ENCODE measurements at places on chromosomes 12 and 14.

DNA sequence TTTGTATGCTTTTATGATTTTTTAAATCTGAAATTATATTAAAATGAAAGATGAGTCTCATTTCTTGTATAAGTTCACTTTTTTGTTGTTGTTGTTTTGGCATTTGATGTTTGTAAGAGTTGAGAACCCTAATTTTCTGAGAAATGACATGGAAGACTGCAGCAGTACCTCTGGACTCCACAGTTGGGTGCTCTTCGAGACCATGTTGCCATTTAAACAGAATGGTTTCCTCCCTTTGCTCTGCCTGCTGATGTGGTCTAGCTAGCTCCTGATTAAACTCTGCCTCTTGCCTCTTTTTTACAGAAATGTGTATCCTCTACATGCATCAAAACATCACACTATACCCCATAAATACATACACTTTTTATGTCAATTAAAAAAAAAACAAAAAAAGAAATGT, 5.8 kb upstream of the LTA4H start:
- no peak for DNase-seq

GRCh38 chr14:90161129-90161528, 95.2 kb upstream of the PSMC1 start:
- no peak for DNase-seq

GRCh38 chr14:99261912-99262787, 9.8 kb downstream of the BCL11B start:
- peak; percentile 74 for DNase-seq

GRCh38 chr14:52352061-52352491, 38.0 kb downstream of the PTGER2 start:
- peak; percentile 11 for DNase-seq

DNA sequence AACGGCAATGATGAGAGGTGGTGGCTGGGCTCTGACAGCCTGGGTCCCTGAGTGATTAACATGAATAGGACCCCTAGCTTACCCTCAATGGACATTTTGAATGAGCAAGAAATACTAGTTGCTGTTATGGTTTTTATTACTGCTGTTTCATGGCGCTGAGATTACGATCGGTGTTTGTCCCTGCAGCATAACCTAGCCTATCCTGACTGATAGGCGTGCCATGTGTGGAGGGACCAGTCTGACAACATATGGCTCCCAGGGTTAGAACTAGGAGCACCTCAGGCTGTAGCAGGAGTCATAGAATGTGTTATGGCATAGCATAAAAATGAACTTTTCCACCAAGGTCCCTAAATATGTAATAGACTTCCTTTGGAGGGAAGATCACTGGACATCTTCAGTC, 137.5 kb upstream of the HIF1A start:
- DNase-seq: no peak

DNA sequence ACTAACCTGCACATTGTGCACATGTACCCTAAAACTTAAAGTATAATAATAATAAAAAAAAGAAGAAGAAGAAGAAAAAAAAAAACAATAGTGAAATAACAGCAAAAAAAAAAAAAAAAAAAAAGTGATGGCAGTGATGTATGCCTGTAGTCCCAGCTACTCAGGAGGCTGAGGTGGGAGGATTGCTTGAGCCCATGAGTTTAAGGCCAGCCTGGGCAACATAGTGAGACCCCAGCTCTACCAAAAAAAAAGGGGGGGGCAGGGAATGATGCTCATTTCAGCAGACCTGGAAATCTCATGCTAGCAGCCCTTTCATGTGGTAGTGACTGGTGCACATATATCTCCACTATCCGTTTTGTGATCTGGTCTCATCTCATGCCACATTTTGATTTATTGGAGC, 20.8 kb downstream of the TRAFD1 start:
- no peak for DNase-seq

GRCh38 chr14:84655014-84655413, 874.9 kb upstream of the FLRT2 start:
- no peak for DNase-seq

DNA sequence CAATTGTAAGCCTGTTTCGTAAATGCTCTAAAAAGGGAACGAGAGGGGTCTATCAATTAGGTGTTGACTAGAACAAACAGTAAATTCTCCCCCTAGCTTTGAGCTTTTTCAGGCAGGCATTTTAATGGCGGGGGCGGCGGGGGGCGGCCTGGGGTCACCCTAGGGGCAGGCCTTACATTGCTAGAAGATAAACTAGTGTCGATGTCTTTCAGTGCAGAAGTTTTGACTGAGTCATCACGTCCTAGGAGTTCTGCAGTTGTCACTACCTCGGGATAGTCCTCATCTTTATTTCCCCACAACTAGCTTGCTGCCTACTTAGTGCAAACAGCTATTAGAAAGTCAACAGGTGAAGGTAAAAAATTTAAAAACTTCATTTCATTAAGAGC, 1.6 kb downstream of the ATP6V1D start:
- DNase-seq: no peak

- no peak for DNase-seq
Observed at GRCh38 chr12:112869091-112869490, 37.7 kb upstream of the OAS1 start.

DNA sequence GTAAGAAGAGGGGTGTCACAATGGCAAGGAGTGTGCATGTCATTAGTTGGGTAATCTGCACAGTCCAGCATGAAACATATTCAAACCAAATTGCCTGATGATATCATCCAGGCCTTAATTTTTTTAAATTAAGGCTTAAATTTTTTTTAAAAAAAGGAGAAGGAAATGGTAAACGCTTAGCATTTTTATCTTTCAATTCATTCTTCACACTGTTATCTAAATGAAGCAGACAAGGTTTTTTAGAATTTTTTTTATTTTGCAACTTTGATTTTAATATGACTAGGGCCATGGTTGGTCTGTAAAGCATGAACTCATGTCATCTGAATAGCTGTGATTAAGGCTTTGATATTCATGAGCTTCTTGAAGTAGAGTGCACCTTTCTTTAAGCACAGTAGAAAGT, 362.5 kb downstream of the SYT1 start:
- no peak for DNase-seq

DNA sequence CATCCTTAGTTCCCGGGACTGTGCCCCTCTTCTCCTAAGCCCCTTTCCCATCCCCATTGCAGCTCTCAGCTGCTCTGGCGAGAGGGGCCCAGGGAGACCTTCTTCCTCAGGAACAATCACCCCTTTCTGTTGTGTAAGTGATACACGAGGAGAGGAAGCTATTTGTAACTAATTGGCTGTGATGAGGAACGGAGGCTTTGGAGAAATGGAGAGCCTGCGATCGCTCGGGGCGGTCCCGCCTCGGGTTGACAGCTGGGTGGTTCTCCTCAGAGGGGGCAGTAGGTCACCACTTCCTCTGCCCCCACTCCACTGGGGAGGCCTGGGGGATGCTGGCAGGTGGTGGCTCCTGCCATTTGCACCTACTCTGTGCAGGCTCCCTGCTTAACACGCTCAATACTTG, 6.6 kb upstream of the PGF start:
- DNase-seq: no peak

- no peak for DNase-seq
Observed at GRCh38 chr12:67370979-67371378, 101.8 kb downstream of the CAND1 start.

DNA sequence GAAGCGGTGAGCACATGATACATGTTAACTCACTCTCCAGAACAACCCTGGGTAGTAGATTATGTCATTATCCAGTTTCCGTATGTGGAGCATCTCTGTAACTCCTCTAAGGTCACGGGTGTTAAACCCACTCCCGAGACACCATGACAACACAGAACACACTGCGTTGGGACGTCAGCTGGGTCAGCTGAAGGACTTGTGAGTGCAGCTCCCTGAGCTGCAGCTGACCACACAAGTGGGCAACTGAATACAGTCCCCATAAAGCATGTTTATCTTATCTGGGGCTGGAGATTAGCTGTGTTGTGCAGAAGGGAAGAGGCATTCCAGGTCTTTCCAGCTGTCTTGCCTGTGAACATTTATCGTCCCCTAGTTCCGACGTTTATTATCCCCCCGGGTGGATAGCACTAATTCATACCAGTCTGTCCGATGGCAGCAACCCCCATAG, 211.5 kb downstream of the CHST11 start:
- no peak for DNase-seq

DNA sequence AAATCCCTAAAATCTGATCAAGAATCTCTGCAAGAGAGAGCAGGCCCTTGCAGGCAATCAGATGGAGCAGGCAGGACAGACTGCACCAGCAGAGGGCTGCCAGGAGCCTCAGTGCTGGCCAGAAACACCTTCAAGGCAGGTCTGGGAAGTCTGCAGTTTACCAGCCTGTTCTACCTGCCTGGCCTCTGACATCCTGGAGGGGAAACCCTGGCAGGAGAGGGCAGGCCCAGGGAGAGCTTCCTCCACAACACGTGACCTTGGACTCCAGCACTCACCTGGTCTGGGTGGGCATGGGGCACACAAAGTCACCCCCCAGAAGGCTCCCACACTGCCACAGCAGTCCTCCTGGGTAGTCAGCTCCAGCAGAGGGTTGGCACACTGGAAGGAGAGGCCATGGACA, 56.0 kb downstream of the ISCA2 start:
- no peak for DNase-seq

DNA sequence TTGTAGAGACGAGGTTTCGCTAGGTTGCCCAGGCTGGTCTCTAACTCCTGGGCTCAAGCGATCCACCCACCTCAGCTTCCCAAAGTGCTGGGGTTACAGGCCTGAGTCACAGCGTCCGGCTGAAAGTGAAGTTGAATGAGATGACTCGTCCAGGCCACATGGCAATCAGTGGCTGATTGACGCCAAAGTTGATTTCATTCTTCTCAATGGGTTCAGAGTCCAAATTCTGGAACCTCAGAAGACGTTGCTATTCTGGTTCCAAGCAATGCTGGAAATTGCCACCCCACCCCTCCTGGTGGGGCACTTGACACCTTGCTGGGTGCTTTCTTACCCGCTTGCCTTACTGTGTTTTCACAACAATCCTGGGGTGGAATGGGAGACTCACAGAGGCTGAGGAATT, 14.9 kb downstream of the ABCB9 start:
- DNase-seq: no peak

DNA sequence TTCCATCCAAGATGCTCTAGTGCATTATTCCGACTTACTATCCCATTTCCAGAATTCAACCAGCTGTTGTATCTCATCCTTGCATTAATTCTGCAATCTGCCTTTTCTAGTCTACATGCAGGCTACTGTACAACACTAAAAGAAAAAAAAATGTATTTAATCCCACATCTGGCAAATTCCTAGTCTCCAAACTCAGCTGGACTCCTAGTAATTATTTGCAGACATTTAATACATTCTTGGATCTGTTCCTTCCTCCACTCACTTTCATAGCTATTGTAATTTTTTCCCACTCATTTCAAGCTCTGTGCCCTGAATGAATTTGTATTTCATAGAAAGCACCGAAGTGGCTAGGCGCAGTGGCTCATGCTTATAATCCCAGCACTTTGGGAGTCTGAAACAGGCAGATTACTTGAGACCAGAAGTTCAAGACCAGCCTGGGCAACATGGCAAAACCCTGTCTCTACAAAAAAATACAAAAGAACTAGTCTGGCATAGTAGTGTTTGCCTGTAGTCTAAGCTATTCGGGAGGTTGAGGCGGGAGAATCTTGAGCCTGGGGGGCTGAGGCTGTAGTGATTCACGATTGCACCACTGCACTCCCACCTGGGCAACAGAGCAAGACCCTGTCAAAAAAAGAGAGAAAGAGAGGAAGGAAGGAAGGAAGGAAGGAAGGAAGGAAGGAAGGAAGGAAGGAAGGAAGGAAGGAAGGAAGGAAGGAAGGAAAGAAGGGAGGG, 39.5 kb upstream of the YAF2 start:
- DNase-seq: no peak

DNA sequence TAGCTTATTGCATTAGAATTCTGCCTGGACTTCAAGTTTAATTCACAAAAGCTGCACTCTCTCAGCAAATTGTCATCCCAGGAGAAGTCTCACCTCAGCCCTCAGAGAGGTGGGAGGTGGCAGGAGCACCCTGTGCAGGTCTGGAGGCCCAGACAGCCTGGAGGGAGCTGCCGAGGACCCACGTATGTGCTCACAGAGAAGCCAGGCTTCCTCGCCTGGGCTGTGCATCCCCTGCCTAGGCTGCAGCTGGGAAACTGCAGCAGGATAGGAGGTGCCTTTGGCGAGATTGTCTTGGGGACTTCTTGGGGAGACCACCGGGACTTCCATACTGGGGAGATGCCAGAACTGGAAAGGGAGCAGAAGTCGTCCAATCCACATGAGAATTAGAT, 8.8 kb downstream of the CPNE6 start:
- DNase-seq: no peak

DNA sequence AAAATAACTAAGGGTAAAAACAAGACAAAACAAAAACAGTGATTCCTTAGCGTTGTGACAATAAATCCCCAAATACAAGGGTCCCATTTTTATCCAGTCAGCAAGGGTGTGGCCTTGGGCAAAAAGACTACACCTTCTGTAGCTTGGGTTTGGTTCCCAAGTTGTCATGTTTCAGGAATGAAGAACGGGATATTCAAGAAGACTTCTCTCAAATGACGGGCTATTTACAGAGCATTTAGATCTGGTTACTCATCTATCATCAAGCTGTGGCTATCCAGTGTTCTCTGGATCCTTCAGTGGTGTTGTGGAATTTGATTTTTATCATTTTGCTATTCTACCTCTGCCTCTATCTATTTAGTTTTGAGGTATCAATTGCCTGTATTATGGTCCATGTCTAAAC, 219.7 kb downstream of the SLC25A21 start:
- no peak for DNase-seq

DNA sequence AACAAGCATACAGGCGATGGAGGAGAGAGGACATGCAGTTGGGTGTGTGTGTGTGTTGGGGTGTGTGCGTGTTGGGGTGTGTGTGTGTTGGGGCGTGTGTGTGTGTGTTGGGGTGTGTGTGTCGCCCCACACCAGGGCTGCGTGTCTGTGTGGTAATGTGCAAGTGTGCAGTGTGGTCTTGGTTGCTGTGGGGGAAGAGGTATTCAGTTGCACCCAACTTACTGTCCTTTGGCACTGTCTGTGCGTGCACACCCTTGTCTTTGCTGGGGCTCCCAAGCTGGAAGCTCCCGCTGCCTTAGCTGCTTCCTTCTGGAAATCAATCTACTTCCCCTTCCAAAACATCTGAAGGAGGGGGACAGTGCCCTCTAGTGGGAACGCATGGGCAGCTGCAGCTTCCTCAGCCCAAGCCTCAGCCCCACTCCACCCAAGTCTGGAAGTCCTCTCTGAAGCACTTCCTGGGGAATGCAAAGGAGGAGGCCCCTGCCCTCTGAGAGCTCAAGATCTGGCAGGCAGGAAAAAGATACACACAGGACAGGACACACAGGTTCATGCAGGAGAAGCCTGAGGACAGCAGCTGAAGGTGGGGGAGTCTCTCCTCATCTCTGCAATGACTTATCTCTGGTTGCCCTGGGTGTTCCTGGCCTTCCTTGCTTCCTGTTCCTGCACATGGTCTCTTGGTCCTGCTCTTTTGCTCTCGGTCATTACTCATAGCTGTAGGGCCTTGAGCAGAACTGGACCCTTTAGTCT, 13.1 kb downstream of the ASIC1 start:
- peak; percentile 35 for DNase-seq

DNA sequence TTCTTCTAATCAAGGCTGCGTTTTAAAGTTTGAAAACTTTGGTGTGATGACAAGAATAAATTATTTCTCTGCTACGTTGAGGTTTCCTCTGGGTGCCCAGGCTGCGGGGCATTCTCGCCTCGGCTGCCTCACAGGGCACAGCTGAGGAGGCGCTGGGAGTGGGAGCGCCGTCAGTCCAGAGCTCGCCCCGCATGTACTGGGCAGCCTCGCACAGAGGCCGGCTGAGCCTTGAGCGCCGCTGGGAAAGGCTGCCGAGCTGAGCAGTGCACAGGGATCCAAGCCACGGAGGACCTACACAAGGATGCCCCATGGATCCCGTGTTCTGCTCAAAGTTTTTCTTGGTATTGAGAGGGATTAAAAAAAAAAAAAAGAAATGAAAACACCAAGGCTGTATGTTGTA, 11.6 kb downstream of the RFX4 start:
- DNase-seq: no peak
